ENCODE measurements at places on chromosomes 2 and 18. TPM values are rescaled to one million over a fixed set of nuclear protein-coding genes. Genes with fewer than 3 reads are reported as not detected.
A peak's percentile ranks its signal among the peaks of the same experiment; 100 is the strongest.

DNA sequence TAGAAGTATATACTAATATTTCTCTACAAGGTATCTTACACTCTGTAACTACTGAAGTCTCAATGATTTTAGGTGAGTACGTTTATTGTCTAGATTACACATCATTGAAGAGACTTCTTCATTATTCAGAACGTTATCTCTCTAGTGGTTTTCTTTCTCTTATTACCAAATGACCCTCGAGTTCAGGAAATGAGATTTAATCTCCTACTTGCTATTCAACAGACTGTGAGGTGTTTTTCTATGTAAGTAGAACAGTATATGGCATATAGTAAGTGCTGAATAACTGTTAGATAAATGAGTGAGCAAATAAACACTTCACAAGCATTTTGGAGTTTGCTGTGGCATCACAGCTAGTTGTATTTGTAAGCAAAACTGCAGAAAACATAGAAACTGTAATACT lies 947.2 kb upstream of the SLC39A10 start:
- no peaks in the 10 kb centered on the region for H3K27me3 ChIP-seq
- no peaks in the 10 kb centered on the region for H3K4me1 ChIP-seq
- DNase-seq: no peak
- H3K27ac ChIP-seq: no peak overlapping the region
- no peaks in the 10 kb centered on the region for H3K36me3 ChIP-seq

- no peaks in the 10 kb centered on the region for H3K27me3 ChIP-seq
- peaks cover 62% of the 10 kb centered on the region for H3K36me3 ChIP-seq
- no peak overlapping the region for H3K4me3 ChIP-seq
- no peak for DNase-seq
- H3K27ac ChIP-seq: no peak overlapping the region
Measured at GRCh38 chr2:179952658-179953057, 54.4 kb downstream of the CWC22 start.

DNA sequence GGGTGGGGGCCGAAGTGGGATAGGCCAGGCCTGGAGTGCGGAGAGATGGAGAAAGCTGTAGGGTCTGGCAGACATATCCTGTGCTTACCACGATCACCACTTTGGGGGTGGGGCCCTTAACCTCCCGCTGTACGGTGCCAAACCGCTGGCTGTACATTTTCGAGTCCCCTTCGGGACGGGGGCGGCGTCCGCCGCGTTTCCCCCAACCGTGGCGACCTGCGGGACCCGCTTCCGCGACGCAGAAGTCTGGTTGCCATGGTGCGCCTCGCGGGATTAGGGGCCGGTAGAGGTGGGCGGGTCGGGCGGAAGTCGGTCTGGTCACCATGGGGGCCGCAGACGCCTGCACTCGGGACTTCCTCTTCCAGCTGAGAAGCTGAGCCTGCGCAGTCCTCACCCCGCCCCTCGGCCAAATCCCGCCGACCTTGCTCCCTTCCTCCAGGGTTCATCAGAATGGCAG lies at the start of gene CFAP53:
TSS of gene CFAP53 (minus strand) at position 248 of the 457 bp plus-strand sequence. CDS start at position 157, 91 bp downstream.
- H3K4me3 ChIP-seq: peak within 1 kb of the TSS; percentile 44

DNA sequence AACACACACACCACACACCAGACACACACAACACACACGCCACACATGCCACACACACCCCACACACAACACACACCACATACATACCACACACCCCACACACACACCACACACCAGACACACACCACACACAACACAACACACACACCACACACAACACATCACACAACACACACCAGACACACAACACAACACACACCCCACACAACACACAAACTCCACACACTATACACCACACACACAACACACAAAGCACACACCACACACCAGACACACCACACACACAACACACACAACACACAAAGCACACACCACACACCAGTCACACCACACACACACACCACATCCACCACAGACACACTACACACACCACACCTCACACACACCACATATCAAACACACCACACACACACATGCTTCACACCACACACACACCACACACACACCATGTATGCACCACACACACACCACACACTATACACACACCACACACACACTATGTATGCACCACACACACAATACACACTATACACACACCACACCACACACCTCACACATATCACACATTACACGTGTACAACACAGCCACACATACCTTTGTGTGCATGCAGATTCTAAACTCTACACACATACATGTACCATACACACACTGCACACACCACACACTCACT lies 72.2 kb downstream of the TMEM18 start:
- H3K36me3 ChIP-seq: no peaks in the 10 kb centered on the region
- no peak overlapping the region for H3K27ac ChIP-seq
- no peaks in the 10 kb centered on the region for H3K27me3 ChIP-seq
- H3K4me3 ChIP-seq: no peak overlapping the region
- H3K4me1 ChIP-seq: no peaks in the 10 kb centered on the region

DNA sequence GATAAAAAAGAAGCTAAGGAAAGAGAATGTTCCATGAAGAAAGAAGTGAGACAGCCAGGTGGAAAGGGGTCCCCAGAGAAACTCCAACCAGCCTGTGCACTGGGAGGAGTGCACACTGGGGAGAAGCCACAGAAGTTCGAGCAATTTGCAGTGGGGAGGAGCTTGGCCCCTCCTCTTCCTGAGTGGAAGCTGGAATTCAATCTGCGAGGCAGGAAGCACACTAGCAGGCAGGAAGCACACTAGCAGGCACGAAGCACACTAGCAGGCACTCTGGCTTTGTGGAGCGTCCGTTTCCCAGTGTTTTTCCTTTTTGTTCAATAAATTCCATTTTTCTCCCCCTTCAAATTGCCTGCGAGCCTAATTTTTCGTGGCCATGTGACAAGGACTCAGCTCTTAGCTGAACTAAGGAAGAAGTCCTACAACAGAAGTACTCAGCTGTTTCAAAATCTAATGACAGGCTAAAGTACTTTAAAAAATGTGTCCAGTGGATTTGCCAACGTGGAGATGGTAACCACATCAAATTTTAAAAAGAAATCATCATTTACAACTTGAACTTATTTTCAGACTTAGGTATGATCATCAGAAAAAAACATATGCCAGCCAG lies 21.4 kb upstream of the SPIRE1 start:
- H3K27me3 ChIP-seq: no peaks in the 10 kb centered on the region
- H3K27ac ChIP-seq: peak overlapping the region; percentile 64
- no peak overlapping the region for H3K4me3 ChIP-seq
- peaks cover 14% of the 10 kb centered on the region for H3K4me1 ChIP-seq
- peaks cover 20% of the 10 kb centered on the region for H3K36me3 ChIP-seq

- no peaks in the 10 kb centered on the region for H3K27me3 ChIP-seq
- H3K4me1 ChIP-seq: peaks cover 14% of the 10 kb centered on the region
- no peak overlapping the region for H3K27ac ChIP-seq
- no peak overlapping the region for H3K4me3 ChIP-seq
Measured at GRCh38 chr2:231672617-231673347, 35.5 kb upstream of the PTMA start.

- peaks cover 1% of the 10 kb centered on the region for H3K4me1 ChIP-seq
- DNase-seq: no peak
- H3K4me3 ChIP-seq: no peak overlapping the region
- no peaks in the 10 kb centered on the region for H3K27me3 ChIP-seq
- no peaks in the 10 kb centered on the region for H3K36me3 ChIP-seq
- no peak overlapping the region for H3K27ac ChIP-seq
Measured at GRCh38 chr2:6818012-6818411, 47.7 kb downstream of the CMPK2 start.

DNA sequence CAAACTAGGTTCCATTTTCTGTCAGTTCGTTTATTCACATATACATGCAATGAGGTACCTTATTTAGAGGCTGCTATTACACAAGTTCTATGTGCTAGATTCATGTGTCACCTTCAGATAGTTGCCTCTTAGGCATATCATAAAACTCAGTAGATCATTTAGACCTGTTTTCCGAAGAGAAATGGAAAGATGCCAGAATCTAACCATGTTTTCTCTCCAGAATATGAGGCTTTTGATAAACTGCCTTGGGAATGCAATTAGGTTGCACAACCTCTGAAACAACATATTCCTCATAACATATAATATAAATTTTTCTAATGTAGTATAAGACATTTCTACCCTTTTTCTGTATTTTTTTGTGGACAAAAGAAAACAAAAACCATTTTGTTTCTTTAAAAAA lies 108.1 kb downstream of the PRPF40A start:
- no peak for DNase-seq
- no peaks in the 10 kb centered on the region for H3K27me3 ChIP-seq

GRCh38 chr2:73264332-73264606 lies 20.0 kb downstream of the FBXO41 start:
- H3K4me1 ChIP-seq: no peaks in the 10 kb centered on the region

GRCh38 chr18:23038712-23039111 lies 96.6 kb upstream of the CABLES1 start:
- no peak overlapping the region for H3K4me3 ChIP-seq
- H3K27me3 ChIP-seq: no peaks in the 10 kb centered on the region
- no peaks in the 10 kb centered on the region for H3K4me1 ChIP-seq
- peak; percentile 42 for DNase-seq
- H3K27ac ChIP-seq: no peak overlapping the region
- no peaks in the 10 kb centered on the region for H3K36me3 ChIP-seq

DNA sequence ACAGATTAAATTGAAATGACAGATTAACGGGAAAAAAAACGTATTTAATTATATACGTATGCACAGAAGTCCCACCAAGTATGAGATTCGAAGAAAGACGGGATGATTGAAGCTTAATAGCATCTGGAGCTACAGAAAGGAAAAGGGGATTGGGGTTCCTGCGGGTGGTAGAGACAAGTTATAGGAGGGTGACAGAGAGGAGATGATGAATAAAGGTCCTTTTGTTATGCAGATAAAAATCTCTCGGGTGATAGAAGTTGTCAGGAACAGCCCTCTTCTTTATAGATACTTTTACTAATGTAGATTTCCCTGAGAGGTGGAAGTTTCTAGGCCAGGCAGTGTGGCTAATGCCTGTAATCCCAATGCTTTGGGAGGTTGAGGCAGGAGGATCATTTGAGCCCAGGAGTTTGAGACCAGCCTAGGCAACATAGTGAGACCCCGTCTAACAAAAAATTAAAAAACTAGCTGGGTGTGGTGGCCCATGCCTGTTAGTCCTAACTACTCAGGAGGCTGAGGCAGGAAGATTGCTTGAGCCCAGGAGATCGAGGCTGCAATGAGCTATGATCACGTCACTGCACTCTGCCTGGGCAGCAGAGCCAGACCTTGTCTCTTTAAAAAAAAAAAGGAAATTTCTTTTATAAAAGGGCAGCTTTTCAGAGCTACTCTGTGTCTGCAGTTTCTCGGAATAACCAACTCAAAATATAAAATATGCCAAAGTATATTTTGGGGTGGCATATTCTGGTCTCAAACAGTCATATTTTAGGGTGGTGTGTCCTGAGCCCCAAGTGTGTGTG lies 113.0 kb downstream of the STPG4 start:
- no peak overlapping the region for H3K4me3 ChIP-seq
- H3K4me1 ChIP-seq: peaks cover 10% of the 10 kb centered on the region
- no peak overlapping the region for H3K27ac ChIP-seq
- DNase-seq: no peak
- H3K36me3 ChIP-seq: no peaks in the 10 kb centered on the region

DNA sequence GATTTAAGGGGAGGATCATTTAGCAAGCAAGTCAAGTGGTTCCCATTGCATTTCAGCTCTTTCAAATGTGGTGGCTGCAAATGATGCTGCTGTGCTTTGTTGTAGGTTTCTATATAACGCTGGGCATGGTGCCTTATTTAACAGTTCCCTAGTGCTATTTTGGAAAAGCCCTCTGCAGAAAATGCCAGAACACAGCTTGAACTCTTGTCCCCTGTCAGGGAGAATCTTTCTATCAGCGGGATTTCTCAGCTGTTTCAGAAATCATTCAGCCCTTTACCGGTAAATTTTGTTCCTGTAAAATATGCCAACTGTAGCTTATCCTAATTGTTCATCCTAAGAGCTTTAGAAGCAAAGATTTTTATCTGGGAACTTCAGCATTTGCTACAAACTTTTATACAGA lies 77.8 kb upstream of the DTNA start:
- H3K27ac ChIP-seq: no peak overlapping the region
- DNase-seq: no peak
- no peaks in the 10 kb centered on the region for H3K27me3 ChIP-seq
- H3K4me1 ChIP-seq: peaks cover 6% of the 10 kb centered on the region
- H3K4me3 ChIP-seq: no peak overlapping the region

Gene SRD5A2
- total RNA-seq: not detected

Gene SAG
- total RNA-seq: 1.3 TPM

Gene TPO
- total RNA-seq: not detected

Gene CNDP1
- total RNA-seq: not detected

Gene RTKN
- total RNA-seq: 29.6 TPM

Gene CABYR
- total RNA-seq: 7.9 TPM

Gene KIF3C
- total RNA-seq: 46.2 TPM

Gene TTC31
- total RNA-seq: 28.6 TPM

Gene EPG5
- 16.7 TPM for total RNA-seq
